ENCODE measurements at places on chromosomes 2 and 18.

GRCh38 chr2:105790461-105791149 is 45.9 kb downstream of the NCK2 start:
- DNase-seq, result no peak

- no peak for DNase-seq
Measured at GRCh38 chr2:126902859-126903258, 4.2 kb downstream of the TEX51 start.

GRCh38 chr2:94956797-94957391 is 68.6 kb upstream of the MAL start:
- no peak for DNase-seq

- DNase-seq, result no peak
Measured at GRCh38 chr2:9052821-9053533, 49.5 kb upstream of the MBOAT2 start.

DNA sequence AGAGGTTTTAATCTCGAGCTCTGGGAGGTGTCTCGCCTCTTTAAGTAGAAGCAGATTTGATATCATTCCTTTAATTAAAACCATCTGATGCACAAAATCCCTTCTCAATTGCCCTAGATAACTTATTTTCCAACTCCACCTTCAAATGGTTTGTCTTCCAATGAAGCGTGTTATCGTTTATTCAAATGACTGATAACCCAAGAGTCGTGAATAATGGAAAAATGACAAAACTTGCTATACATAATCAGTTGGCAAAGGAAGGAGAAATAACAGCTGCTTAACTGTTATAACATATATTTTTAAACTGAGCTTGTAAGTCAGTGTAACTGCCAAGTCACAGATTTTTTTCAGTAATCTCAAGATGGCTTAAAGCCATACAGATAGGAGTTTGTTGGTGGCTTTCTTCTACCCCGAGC is 144.6 kb downstream of the QPCT start:
- no peak for DNase-seq

DNA sequence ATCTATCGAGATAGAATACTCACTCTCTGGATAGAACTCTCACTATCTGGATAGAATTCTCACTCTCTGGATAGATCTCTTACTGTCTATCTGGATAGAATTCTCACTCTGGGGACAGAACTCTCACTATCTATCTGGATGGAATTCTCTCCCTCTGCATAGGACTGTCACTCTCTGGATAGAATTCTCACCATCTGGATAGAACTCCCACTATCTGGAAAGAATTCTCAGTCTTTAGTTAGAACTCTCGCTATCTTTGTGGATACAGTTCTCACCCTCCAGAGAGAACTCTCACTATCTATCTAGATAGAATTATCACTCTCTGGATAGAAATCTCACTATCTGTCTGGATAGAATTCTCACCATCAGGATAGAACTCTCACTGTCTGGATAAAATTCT is 16.5 kb downstream of the ABCG8 start:
- DNase-seq, result no peak

- no peak for DNase-seq
Measured at GRCh38 chr18:23129355-23130002, 5.8 kb upstream of the CABLES1 start.

GRCh38 chr2:28273751-28274150 is 118.9 kb upstream of the FOSL2 start:
- DNase-seq, result no peak

GRCh38 chr2:173690349-173690748 is 274.8 kb downstream of the SP3 start:
- DNase-seq, result no peak

- DNase-seq, result no peak
Measured at GRCh38 chr18:13416208-13416607, 197.6 kb downstream of the LDLRAD4 start.

DNA sequence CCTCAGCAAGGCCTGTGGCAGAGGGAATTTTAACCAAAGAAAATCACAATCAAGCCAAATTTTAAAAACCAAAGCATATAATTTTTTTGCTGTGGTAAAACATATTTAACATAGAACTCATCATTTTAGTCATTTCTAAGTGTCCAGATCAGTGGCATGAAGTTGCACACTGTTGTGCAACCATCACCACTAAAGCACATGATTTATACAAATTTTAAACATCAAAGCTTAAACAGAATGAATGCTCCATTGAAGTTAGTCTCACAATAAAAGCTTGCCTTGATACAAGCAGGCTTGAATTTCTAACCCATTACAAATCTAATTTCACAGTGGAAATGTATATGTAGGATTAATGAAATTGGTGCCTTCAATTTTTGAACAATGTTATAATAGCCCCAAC is 31.2 kb downstream of the FTCDNL1 start:
- DNase-seq, result no peak

GRCh38 chr2:152569186-152569585 is 148.1 kb downstream of the PRPF40A start:
- no peak for DNase-seq

DNA sequence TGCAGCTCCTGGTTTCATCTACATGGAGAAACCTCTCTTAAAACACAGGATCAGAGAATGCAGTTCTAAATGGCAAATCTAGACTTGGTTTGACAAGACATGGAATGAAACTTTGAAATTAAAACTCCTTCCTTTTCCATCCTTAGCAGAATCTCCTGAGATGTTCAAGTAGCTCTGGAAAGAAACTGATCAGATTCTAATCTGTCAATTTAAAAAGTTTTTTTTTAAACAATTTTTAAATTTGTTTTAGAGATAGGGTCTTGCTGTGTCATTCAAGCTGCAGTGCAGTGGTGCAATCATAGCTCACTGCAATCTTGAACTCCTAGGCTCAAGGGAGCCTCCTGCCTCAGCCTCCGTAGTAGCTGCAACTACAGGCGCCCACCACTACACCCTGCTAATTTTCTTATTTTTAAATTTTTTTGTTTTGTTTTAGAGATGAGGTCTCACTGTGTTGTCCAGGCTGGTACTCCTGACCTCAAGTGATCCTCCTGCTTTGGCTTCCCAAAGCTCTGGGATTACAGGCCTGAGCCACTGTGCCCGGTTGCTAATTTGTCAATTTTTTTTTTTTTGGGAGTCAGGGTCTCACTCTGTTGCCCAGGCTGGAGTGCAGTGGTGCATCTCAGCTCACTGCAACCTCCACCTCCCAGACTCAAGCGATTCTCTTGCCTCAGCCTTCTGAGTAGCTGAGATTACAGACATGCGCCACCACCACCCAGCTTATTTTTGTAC is 216.7 kb downstream of the TGIF1 start:
- no peak for DNase-seq

DNA sequence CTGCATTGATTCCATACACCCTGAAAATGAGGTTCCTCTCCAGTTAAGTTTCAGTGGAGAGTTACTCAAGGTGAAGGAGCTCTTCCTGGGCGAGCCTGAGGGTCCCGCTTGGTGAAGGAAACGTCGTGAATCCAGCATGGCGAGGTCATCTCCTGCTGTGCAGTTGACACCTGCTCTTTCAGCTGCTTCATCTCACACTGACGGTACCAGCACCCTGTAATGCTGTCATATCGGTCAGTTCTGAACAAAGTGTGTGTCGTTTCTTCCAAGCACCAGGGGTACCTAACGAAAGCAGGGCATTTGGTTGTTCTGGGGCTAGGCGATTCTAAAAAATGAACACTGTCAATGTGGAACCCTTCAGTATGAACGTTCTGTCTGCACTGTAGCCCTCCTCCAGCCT is 52.6 kb downstream of the ITGB1BP1 start:
- DNase-seq, result no peak

DNA sequence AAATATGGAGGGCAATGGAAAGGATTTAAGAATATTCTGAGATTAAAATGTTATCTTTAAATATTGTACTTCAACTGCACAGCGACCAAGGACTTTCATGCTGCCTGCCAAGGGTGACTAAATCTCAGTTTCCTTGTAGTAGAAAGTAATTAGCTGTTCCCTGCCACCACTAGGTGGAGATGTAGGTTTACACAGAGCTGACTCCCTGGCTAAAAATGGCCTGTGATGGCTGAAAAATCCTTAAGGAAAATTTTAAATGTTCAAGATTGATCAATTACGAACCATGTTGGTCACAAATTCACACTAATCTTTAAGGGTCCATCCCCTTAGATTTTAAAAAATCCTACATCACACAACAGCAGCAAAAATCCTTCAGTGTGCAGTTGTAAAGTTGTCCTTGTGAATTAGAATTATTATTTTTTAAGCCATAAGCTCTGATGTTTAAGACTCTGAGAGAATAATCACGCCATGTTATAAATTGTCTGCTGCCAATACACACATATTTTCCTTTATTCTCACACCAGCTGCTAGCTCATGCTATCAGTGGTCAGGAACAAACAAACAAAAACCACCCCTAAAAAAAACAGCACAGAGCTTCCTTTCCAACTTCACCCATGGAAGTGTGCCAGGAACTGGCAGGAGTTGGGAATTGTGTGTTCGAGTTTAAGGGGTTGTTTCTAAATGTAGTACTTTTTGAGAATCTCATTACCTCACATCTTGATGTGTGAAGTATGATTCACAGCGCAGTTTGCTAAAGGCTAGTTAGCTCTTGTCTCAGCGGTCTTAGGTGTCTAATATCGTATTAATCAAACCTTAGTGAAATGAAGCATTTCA is 399.8 kb downstream of the TMEM182 start:
- DNase-seq, result no peak

- DNase-seq, result no peak
Measured at GRCh38 chr2:37005118-37005868, 39.0 kb upstream of the STRN start.

GRCh38 chr2:221502270-221503010 is 69.7 kb downstream of the EPHA4 start:
- DNase-seq, result no peak

DNA sequence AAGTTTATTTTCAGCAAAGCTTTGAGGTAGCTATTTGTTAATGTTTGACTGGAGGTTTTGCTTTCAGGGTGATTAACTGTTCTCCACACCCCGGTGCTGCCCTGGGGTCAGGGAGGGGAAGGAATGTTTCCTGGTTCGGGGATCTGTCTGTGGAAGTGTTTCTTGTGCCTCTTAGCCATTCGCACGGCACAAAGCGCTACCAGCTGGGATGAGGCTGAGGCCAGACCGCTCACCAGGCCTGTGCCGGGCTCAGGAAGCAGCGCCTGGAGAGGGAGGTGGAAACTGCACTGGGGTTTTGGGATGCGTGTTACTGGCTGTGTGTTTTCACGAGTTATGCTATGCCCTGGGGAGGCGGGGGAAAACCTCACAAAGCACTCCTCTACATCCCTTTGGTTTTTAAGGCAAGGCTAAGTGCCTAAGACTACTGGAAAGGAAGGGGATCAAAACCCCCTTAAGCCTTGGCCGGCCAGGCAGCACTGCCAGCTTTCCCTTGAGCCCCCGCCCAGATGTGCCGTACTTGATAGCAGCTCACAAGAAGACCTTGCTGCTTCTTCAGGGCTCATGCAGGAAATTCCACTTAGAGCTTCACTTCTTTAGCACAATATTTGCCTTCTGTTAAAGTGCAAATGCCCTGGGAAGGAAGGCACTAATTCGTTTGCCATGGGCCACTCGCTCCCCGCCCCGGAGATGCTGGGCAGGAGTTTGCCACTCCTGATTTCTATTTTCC is 65.7 kb upstream of the CNGA3 start:
- DNase-seq, result no peak

GRCh38 chr2:104468846-104469245 is 385.1 kb upstream of the POU3F3 start:
- DNase-seq, result no peak

- no peak for DNase-seq
Measured at GRCh38 chr2:58063641-58064040, 17.0 kb downstream of the VRK2 start.

GRCh38 chr2:11342551-11343367 is 1.7 kb downstream of the ROCK2 start:
- no peak for DNase-seq

DNA sequence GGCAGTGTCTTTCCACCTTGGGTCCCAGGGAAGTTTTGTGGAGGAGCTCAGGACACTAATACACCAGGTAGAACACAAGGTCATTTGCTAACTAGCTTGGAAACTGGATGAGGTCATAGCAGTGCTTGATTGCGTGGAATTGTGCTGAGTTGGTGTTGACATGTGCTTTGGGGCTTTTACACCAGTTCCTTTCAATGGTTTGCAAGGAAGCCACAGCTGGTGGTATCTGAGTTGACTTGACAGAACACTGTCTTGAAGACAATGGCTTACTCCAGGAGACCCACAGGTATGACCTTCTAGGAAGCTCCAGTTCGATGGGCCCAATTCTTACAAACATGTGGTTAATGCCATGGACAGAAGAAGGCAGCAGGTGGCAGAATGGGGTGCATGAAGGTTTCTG is 5.9 kb downstream of the CTLA4 start:
- no peak for DNase-seq

DNA sequence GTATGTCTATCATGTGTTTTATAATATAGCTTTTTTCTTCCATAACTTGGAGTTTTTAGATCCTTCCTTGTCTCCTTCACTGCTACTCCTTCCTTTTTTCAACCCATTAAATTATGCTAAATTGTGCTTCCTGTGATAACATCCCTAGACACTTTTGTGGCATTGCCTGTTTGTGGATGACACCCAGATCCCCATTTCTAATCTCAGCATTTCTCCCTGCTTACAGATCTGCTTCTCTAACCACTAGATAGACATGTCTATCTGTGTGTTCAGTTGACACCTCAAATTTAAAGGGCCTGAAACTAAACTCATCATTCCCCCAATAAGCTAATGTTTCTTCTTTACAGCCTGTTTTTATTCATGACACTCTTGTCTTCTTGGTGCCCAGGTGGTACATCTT is 244.8 kb downstream of the BABAM2 start:
- DNase-seq, result no peak

DNA sequence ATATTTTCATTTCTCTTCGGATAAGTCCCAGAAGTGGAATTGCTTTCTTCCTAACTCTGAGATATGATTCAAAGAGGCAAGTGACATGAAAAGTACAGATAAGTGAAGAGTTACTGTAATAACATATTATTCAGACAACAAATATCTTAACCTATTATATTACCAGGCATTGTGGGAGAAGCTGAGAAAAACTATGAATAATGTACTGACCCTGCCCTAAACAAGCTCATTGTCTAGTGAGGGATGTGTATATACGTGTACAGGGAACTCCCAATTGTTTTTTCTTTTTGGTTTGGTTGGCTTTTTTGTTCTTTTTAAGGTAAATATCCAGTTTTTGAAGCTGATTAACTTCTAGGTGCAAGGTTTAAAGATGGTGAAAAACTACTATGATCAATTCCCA is 26.5 kb downstream of the NCKAP1 start:
- no peak for DNase-seq

- DNase-seq, result no peak
Measured at GRCh38 chr18:22683196-22683676, 249.9 kb upstream of the RBBP8 start.

- no peak for DNase-seq
Measured at GRCh38 chr2:234001380-234002160, 48.9 kb upstream of the SPP2 start.

DNA sequence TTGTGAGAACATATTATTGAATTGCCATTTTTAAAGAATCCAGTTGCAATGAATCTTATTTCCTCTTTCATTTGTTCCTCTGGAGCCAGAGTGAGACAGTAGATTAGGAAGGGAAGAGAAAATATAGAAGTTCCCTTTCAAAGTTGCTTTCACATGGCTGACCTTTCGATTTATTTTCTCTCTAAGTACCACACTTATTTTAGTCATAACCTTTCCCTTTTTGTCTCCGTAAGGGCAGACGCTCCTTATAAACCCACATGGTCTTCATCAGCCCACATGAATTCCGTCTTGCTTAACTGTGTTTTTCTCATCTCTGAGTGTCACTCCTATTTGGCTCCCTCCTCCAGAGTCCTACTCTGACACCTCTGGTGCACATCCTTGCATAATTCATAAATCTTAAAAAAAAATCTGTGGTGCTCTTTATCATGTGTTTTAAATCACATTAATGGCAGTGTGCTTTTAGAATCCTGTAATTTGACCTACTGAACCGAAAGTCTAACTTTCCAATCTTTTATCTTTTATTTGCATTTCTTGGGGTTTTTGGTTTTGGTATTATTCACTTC is 38.5 kb upstream of the ZNF396 start:
- no peak for DNase-seq

All from stimulated activated CD8-positive, alpha-beta memory T cell treated with anti-CD3 and anti-CD28 coated beads, Interleukin-15, amount 100 ng/mL, for 24 hours (primary cell).